Tibial artery (tissue), 4 donors: ENCODE measurements at places on chromosomes 7 and 10.

DNA sequence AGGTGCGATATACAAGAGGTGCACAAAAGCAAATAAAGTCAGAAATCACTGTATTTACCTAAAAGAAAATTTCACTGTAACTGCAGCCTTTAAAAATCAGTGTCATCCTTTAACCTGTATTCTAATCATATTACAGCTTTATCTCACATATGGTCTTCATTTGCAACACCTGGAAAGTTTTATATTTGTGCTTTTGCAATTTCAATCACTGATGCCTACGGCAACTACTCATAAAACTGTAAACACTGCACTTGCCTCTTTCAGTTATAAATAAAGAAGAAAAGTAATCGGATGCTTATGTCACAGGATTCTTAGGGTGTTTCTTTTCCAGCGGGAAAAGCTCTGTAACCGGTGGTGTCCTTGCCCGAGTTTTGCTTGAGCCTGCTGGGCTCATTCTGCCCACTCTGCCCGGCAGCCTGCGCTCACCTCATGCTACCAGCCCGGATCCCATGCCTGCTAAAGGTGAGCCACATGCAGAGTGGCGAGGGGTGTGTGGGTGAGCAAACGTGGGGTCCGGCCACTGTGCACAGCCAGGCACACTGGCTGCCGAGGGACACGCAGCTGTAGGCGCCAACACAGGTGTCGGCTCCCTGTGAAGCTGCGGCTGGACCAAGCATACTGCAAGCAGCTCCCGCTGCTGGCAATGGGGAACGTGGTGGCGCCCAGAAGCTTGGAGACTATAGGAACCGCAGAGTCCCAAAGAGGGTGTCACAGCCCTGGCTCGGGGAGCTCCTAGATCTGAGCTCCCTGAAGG, 56.3 kb upstream of the ABCB5 start:
- no peak for DNase-seq

GRCh38 chr7:31692451-31692850, 5.4 kb downstream of the PPP1R17 start:
- no peak for DNase-seq

GRCh38 chr10:110022716-110023504, 15.1 kb downstream of the ADD3 start:
- DNase-seq: no peak

GRCh38 chr7:28748933-28749584, 209.1 kb downstream of the TRIL start:
- peak; percentile 64 for DNase-seq

- peak; percentile 50 for DNase-seq
Measured at GRCh38 chr7:151808400-151809145, 68.3 kb downstream of the PRKAG2 start.
